HFFc6 (cell line): ENCODE measurements at places on chromosomes 11 and 22.

DNA sequence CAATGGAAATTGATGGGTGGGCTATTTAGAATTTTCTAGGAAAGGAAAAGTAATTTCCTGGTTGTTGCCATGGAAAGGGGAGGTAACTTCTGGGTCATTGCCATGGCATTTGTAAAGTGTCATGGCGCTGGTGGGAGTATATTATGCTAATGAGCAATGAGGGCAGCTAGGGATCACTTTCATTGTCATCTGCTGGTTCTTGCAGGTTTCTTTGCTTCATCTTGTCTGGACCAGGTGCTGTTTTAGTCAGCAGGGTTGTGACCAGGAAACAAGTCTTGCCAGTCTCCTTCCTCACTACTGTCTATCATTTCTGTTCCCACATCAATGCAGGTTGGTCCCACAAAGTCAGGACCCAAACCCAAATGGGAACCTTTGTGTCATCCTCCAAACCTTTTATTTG is 237.6 kb upstream of the C11orf87 start:
- DNase-seq = no peak
- H3K27ac ChIP-seq = no peak overlapping the region
- H3K27me3 ChIP-seq = peaks cover 8% of the 10 kb centered on the region
- H3K4me1 ChIP-seq = no peaks in the 10 kb centered on the region
- H3K36me3 ChIP-seq = no peaks in the 10 kb centered on the region

- H3K27me3 ChIP-seq = peaks cover 3% of the 10 kb centered on the region
- H3K27ac ChIP-seq = peak overlapping the region; percentile 100
- peak overlapping the region; percentile 11; the same call in 1 of the 2 replicates for H3K4me3 ChIP-seq
- H3K36me3 ChIP-seq = peaks cover 17% of the 10 kb centered on the region
- peaks cover 76% of the 10 kb centered on the region for H3K4me1 ChIP-seq
Measured at GRCh38 chr22:42931421-42932196, 74.5 kb upstream of the ARFGAP3 start.

DNA sequence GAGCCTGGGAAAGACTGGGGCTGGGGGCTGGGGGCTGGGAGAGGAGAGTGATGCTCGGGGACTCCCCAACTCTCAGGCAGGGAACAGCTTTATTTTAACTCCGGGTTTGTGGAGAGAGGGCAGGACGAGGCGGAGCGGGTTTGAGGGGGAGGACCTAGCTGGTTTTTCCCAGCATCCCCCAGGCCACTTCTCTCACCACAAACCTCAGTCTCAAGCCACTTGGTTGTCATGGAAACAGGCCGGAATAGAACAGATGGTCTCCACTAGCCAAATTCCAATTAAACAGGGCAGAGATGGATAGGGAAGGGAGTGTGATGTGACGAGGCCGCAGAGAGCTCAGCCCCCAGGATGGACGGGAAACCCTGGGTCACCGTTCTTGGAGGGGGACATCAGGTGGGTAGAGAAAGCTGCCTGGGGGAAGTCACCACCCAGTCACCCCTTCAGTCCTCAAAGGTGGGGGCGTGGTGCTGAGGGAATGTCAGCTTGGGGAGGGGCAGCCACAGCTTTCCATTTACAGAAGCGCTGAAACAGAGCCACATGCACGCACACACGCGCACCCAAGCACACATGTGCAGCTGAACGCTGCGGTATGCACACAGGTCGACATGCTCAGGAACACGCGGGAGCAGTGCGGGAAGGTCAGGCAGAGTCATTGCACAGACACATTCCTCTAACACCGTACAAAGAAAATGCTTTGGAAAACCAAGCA is 19.2 kb downstream of the NECTIN1 start:
- H3K36me3 ChIP-seq = no peaks in the 10 kb centered on the region
- no peak overlapping the region for H3K27ac ChIP-seq
- H3K4me3 ChIP-seq = no peak overlapping the region
- no peaks in the 10 kb centered on the region for H3K4me1 ChIP-seq

GRCh38 chr22:49936018-49936972 is 17.9 kb downstream of the CRELD2 start:
- no peaks in the 10 kb centered on the region for H3K36me3 ChIP-seq
- peaks cover under 1% of the 10 kb centered on the region for H3K4me1 ChIP-seq
- H3K4me3 ChIP-seq = no peak overlapping the region
- peak; percentile 35 for DNase-seq
- no peak overlapping the region for H3K27ac ChIP-seq

GRCh38 chr11:95584589-95584988 is 205.0 kb downstream of the FAM76B start:
- no peaks in the 10 kb centered on the region; the same call in 1 of the 2 replicates for H3K36me3 ChIP-seq
- no peak overlapping the region for H3K4me3 ChIP-seq
- no peak overlapping the region for H3K27ac ChIP-seq
- DNase-seq = no peak
- H3K27me3 ChIP-seq = no peaks in the 10 kb centered on the region; the same call in 1 of the 2 replicates
- H3K4me1 ChIP-seq = peaks cover 28% of the 10 kb centered on the region

DNA sequence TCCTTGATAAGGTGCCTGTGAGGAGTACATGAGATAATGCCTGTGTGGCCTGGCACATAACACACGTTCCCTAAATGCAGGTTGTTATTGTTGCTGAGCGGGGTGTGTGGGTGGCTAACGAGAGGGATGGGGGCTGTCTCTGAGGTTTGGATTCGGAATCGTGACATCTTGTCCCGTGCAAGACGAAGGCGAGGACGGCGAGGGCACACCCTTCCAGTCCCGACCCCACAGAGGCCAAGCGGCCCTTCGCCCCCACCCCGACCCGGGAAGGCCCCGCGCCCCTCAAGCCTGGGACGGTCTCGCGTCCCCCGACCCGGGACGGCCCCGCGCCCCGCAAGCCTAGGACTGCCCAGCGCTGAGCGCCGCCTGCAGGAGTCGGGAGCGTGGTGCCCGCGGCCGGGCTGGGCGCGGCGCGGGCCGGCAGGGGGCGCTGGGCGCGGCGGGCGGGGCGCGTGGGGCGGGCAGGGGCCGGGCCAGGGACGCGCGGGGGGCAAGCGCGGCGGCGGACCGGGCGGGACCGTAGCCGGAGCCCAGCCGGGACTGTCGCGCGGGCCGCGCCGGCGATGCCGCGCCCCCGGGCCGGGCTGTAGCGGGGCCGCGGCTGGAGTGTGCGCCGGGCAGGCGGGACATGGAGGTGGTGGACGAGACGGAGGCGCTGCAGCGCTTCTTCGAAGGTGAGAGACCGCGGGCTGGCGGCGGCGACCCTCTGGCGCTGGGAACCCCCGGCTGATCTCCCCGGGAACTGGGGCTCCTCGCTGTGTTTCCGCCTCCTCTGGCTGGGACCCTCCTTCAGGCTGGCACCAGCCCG is at the start of gene MYRF:
Gene MYRF, plus strand, starts transcription at position 520 of the 808 bp plus-strand sequence. Its CDS starts 109 bp downstream, at position 629.
- peaks cover 4% of the 10 kb centered on the region for H3K27me3 ChIP-seq
- no peak within 1 kb of the TSS for H3K27ac ChIP-seq
- no peaks in the 10 kb centered on the region for H3K36me3 ChIP-seq
- H3K4me1 ChIP-seq = peaks cover 13% of the 10 kb centered on the region
- peak; percentile 5 for DNase-seq

DNA sequence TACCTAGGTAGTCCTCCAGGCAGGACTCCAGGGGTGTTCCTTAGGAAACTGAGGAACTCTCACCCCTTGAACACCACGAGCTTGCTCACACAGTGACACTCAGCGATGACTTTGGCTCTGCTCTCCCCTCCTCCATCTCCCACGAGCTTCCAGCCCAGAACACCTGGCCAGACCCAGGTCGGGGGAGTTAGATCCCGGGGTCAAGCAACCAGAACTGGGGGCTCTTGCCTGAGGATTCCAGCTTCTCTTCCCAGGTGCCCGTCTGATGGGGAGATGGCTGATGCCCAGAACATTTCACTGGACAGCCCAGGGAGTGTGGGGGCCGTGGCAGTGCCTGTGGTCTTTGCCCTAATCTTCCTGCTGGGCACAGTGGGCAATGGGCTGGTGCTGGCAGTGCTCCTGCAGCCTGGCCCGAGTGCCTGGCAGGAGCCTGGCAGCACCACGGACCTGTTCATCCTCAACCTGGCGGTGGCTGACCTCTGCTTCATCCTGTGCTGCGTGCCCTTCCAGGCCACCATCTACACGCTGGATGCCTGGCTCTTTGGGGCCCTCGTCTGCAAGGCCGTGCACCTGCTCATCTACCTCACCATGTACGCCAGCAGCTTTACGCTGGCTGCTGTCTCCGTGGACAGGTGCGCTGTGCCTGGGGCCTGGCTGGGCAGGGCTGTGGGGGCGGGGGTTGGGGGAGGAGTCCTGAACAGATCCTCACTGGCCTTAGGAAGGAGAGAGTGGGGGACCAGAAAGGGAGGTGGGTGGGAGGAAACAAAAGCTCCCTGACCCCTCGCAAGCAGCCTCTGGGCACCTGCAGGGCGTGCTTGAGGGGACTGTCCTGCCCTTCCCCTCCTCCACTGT is at the start of gene GALR3:
Gene GALR3, plus strand, starts transcription at position 249 of the 852 bp plus-strand sequence. Its CDS starts 25 bp downstream, at position 274.
- H3K4me1 ChIP-seq = peaks cover 6% of the 10 kb centered on the region; the same call in 1 of the 2 replicates
- no peak within 1 kb of the TSS for H3K4me3 ChIP-seq
- no peak for DNase-seq
- H3K36me3 ChIP-seq = no peaks in the 10 kb centered on the region
- peaks cover 25% of the 10 kb centered on the region for H3K27me3 ChIP-seq
- no peak within 1 kb of the TSS for H3K27ac ChIP-seq

GRCh38 chr11:12291313-12291712 is 86.1 kb upstream of the PARVA start:
- H3K4me1 ChIP-seq = peaks cover 53% of the 10 kb centered on the region
- no peaks in the 10 kb centered on the region; the same call in 1 of the 2 replicates for H3K27me3 ChIP-seq
- DNase-seq = no peak
- H3K27ac ChIP-seq = no peak overlapping the region

DNA sequence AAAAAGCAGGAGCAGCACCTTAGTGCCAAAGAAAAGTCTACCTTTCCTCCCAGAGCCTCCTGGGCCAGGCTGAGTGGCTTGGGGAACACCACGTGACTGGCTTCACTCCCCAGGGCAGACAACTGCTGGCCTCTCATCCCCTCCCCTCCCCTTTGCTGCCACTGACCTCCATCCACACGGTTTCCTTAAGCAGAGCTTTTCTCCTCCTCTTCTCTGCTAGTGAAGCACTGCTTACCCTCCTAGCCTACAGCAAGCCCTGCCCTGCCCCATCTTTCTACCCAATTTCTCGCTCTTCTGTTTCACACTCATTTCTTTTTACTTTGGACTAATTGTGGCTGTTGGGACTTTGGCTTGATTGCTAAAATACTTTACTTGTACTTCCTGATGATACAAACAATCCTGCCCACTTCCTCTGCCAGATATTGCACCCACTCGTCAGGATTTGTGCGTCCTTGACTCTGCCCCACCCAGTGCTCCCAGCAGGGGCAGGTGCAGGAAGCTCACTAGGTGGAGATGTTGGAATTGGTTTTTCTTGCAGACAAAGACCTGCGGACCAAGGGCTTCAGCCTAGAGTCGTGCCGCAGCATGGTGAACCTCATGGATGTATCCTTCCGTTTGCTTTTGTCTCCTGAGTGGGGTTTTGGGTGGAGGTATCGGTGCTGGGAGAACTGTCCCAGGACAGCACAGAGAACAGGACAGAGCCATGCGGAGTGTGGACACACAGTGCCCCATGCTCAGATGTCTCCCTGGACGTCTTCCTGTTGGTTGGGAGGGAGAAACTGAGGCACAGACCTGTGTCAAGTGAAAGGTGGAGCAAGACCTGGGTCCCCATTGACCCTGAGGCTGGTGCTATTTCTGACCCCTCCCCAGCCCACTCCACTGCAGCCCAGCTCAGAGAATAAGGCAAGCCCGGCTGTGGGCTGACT is 27.3 kb downstream of the CAPN1 start:
- peaks cover 11% of the 10 kb centered on the region for H3K36me3 ChIP-seq
- H3K27me3 ChIP-seq = peaks cover 10% of the 10 kb centered on the region
- H3K27ac ChIP-seq = no peak overlapping the region; the same call in 1 of the 2 replicates
- DNase-seq = no peak
- H3K4me3 ChIP-seq = no peak overlapping the region

DNA sequence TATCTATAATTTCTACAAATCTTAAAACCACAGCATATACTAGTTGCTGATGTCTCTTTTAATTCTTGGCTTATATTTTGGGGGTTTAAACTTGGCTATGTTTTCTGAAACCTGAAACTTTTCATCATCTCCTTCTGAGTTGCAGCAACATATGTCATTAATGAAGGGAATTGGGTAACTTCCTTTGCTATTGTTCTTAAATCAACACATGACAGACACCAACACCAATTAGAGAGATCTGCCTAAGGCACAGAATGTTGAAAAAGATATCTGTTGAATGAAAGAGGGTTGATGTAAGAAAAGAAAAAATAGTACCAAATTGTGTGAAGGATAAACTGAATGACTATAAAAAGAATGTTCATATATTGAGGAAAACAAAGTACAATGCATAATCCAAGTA is 10.3 kb upstream of the GAS2 start:
- H3K4me1 ChIP-seq = no peaks in the 10 kb centered on the region
- 0 out of 2 replicates have a peak, but pooled peaks cover 3% of the 10 kb centered on the region for H3K27me3 ChIP-seq
- no peak overlapping the region for H3K4me3 ChIP-seq
- no peaks in the 10 kb centered on the region for H3K36me3 ChIP-seq
- no peak overlapping the region for H3K27ac ChIP-seq

- peaks cover 6% of the 10 kb centered on the region for H3K27me3 ChIP-seq
- no peak overlapping the region for H3K4me3 ChIP-seq
- peaks cover 17% of the 10 kb centered on the region for H3K4me1 ChIP-seq
- H3K36me3 ChIP-seq = no peaks in the 10 kb centered on the region
- no peak for DNase-seq
- no peak overlapping the region for H3K27ac ChIP-seq
Measured at GRCh38 chr22:24498824-24499223, 3.7 kb downstream of the UPB1 start.

DNA sequence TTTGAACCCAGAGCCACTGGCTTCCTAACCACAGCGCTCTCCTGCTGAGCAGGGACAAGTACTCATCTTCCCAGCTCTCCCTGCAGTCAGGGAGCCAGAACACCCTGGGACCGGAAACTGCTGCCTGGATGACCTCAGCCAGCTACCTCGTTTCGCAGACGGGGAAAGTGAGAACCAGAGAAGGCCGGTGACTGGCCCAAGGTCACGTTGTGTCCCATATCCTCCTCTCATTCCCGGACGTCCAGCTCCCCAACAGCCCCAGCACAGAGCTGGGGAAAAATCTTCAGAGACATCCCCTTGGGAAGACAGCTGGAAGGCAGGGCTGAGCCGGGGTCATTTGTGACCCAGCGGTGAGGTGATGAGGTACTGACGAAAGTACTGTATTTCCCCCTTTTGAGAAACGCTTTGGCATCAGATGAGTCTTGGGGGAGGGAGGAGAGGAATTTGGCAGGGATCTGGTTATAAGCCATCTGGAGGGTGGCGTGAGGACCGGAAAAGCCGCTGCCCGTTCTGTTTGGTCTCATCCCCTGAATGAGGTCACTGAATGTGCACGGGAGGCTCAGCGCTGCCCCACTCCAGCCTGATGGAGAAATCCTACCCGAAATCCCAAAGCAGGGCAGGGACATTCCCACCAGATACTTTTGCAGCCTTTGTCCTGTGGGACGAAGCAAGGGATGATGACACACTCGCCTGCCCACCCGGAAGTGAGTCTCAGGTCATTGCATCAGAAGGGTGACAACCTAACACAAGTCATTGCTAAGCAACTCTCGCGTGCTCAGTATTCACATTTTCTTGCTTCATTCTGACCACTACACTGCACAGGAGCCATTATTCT is 41.1 kb downstream of the LIF start:
- H3K27ac ChIP-seq = peak overlapping the region; percentile 99
- peaks cover 3% of the 10 kb centered on the region for H3K27me3 ChIP-seq
- peaks cover 12% of the 10 kb centered on the region for H3K36me3 ChIP-seq
- peaks cover 73% of the 10 kb centered on the region for H3K4me1 ChIP-seq
- peak overlapping the region; percentile 79 for H3K4me3 ChIP-seq
